NCI-H1105 treated with DMSO at 0.1 percent for 48 hours (cell line): ENCODE measurements at places on chromosomes 1 and 21.

GRCh38 chr1:27873671-27874384 lies 1.5 kb downstream of the THEMIS2 start:
- DNase-seq = no peak

GRCh38 chr1:96464066-96464465 lies 257.5 kb upstream of the PTBP2 start:
- DNase-seq = no peak

GRCh38 chr1:179547021-179547535 lies 28.7 kb downstream of the NPHS2 start:
- DNase-seq = no peak

GRCh38 chr1:46549697-46550681 lies 1.5 kb downstream of the KNCN start:
- no peak for DNase-seq

- DNase-seq = no peak
Measured at GRCh38 chr1:84271441-84272151, 29.9 kb upstream of the SAMD13 start.

DNA sequence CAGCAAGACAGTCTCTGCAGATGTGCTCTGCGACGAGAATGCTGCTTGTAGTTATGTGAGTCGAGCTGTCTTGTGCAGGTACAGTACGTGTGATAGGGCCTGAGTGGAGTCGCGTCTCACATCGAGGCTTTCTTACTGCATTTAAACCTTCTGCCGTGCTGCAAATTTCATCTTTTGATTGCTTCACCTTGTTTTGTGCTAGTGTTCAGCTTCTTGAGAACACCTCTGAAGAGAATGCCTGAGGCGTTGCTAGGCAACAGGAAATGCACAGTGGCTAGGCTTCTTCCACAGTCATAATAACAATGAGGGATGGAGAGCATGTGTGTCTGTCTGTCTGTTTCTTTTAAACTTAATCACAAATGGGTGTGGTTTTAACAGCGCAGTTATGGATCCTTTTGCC lies 52.9 kb downstream of the MRPS6 start:
- DNase-seq = no peak
